ENCODE measurements at places on chromosomes 2 and 18.

DNA sequence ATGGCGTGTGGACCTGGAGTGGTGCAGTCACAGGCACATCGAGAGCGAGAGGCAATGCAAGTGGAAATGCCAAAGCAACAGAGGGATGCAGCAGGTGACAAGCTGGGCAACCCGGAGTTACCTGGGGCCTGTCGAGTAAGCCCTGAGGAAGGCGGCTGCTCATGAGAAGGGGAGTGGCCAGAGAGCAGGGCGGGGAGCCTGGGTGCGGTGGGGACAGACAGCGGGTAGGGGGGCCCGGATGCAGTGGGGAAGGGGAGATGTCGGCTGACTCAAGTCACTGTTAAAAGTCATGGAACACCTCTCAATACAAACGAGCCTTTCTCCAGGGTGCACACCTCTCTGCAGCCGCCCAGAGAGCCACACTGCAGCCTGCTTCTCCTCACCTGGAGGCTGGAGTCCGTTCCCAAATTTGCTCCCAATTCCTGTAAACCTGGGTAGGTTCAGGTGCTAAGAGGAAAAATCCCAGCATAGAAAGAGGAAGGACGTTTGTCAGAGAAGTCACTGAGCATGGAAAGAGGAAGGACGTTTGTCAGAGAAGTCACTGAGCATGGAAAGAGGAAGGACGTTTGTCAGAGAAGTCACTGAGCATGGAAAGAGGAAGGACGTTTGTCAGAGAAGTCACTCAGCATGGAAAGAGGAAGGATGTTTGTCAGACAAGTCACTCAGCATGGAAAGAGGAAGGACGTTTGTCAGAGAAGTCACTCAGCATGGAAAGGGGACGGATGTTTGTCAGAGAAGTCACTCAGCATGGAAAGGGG, 71.7 kb upstream of the TWIST2 start:
- DNase-seq: no peak

DNA sequence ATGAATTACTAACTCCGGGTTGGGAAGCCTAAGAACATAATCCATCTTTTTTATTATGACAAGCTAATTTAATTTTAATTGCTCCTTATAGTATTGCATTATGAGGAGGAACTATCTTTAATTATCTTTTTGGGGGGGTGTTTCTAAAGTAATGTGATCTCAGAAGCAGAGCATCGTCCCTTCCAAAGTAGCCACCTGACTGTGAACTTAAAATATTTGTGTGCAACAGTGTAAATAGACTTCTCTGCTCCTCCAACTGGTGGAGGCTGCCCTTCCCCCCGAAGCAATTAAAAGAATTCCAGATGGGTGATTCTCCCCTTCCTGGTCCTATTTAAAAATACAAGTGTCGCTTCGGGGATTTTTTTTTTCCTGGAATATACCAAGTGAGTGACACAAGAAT, 55.7 kb downstream of the TCF7L1 start:
- no peak for DNase-seq

GRCh38 chr2:6025391-6025790, 333.2 kb downstream of the SOX11 start:
- DNase-seq: no peak

GRCh38 chr2:42913280-42913878, 121.0 kb upstream of the HAAO start:
- no peak for DNase-seq

DNA sequence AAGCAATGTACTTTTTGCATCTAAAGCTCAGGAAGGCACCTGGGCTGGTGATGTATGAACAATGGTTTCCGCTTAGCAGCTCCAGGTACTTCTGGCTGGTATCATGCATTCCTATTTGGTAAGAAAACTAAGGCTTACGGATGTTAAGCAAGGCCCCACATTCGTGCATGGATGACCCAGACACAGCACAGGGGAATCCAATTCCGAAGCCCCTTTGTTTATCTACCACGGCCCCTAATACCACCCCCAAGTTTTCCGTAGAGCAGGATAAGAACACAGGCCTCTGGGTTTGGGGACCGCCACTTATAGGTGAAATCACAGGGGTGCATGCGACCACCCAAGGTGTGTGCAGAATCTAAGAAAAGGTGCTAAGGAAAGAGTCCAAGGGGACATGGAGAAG, 192.1 kb upstream of the ID2 start:
- DNase-seq: no peak

GRCh38 chr18:67010919-67011318, 407.0 kb upstream of the CDH19 start:
- DNase-seq: peak; percentile 5

- no peak for DNase-seq
These were observed 94.8 kb upstream of the CXCR4 start for GRCh38 chr2:136212426-136213378.

DNA sequence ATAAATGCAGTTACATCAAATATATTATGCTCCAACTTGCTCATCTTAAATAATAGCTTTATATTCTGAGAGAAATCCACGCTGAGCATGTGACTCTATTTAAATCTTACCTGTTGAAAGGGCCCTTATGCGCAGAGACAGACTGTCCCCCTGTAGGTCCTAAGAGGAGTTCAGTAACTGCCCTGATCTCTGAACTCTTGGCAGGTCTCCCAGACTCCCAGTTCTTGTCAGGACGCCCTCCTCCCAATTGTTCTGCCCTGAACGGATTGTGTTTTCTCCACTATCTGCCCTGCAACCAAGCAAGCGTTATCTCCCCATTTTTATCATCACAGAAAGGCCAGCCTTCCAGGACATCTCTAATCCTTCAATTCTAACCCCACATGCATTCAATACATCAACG, 954.6 kb downstream of the TSN start:
- no peak for DNase-seq

DNA sequence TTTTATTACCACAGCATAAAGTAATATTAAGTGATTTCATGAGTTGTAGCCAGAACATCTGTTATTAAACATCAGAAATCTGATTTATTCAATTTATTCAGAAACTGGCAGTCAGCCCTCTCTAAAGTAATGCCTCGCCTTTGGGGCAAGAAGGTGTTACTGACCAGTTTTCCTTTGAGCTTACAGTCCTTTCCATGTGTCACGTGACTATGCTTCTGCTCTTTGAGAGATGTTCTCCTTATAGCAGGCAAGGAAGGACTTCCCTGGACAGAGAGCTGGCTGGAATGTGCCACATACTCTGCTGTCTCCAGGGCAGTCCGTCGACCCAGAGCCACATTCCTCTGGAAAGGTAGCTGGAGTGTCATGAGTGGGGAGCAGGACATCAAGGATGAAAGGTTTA, 119.7 kb downstream of the RDH14 start:
- DNase-seq: no peak

Measured in stomach (tissue), 19 donors.